ENCODE measurements at places on chromosomes 2 and 18.
A peak's percentile ranks its signal among the peaks of the same experiment; 100 is the strongest.

- DNase-seq, result no peak
Measured at GRCh38 chr2:43399515-43400264, 173.3 kb upstream of the ZFP36L2 start.

DNA sequence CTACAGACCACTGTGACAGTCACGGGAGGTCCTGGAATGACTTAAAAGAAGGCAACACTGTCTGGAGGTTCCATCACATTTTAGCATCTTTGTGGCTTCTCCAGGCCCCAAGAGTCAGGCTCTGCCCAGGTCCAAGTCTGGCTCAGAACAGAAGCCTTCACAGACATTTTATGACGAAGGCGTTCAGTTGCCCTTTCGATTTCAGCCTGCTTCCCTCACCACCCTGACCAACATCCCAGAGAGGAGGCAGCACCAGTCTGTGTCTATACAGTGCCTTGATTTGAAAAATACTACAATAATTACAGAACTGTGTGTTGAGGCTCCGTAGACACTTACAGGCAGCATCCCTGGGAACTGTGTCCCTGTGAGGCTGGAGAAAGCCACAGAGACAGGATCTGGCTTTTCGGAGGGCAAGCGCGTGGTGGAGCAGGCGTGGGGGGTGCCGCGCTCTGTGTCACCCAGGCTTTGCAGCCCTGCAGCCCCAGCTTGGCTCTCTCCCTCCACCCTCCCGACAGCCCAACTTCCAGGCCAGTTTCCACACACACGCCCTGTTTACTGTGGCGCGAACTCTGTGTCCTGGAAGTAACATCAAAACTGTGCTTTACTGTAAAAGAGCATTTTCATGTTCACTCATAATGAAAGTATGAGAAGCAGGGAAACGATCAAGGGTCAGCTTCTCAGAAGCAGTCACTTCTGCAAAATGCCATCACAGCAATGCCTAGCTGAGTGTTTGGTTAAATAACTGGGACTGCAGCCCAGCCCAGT is 153.5 kb upstream of the ALKAL2 start:
- DNase-seq, result no peak

DNA sequence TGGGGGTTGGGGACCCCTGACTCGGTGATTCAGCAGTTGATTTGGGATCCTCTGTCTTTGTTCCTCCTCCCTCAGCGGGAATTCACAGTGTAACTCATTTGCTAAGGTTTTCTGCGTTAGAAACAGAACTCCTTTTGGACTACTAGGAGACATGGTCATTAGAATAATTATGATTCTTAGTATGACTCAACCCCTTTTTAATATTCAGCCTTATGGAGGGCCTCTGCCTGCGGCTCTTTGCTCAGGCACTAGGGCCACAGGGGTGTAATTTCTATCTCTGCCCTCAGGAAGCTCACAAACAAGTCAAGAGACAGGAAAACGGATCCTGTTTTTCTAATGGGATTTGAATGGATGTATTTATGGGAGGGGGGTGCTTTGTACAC is 117.4 kb downstream of the SPTBN1 start:
- no peak for DNase-seq

DNA sequence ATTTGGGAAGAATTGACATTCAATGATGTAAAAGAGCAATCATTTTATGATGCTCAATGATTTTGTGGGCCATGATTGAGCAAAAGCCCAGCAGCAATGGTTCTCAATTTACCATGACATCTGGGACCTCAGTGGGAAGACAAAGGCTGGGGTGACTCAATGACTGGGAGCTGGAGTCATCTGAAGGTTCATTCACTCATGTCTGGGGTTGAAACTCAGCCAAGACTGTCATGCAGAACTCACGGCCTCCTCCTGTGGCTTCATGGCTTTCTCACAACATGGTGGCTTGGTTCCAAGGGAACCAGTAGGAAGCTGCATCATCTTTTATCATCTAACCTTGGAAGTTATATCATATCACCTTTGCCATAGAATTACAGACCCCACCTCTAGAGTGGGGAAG is 45.1 kb upstream of the CD226 start:
- DNase-seq, result no peak

DNA sequence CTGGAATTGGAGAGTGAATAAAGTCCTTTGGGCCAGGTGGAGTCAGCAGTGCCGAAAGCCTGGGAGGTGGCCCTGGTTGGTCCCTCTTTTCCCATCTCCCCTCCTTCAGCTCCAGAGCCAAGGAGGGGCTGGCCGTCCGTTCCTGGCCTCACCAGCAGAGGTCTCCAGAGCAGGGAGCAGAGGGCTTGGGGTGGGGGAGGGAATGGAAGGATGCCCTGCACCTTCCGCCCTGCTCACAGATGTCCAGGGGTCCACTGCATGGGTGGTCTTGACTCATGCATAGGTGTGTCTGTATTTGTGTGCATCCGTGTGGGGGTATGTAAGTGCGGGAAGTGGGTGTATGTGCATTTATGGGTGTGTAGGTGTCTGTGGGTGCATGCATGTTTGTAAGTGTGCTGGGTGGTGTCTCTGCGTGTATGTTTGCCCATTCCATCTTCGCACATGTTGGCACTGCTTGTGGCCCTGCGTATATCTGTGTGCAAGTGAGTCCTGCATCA is 201.8 kb downstream of the ZFP36L2 start:
- no peak for DNase-seq

GRCh38 chr2:85439025-85439472 is 20.5 kb downstream of the SH2D6 start:
- DNase-seq, result no peak

- DNase-seq, result no peak
Measured at GRCh38 chr2:95500854-95501253, 16.3 kb upstream of the TRIM43B start.

DNA sequence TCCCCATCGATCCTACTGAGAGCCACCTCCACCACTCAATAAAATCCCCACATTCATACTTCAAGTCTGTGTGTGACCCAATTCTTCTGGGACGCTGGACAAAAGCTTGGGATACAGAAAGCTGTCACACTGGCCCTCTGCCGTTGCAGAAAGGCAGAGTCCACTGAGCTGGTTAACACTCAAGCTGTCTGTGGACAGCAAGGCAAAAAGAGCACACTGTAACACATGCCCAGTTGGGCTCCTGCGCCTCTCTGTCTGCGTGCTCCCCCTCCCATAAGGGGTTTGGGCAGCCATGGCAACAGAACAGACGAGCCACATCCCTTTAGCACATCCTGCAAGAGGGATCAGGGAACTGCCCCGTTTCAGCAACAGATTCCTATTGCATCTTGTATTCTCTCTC is 106.9 kb upstream of the RGPD4 start:
- DNase-seq, result no peak

DNA sequence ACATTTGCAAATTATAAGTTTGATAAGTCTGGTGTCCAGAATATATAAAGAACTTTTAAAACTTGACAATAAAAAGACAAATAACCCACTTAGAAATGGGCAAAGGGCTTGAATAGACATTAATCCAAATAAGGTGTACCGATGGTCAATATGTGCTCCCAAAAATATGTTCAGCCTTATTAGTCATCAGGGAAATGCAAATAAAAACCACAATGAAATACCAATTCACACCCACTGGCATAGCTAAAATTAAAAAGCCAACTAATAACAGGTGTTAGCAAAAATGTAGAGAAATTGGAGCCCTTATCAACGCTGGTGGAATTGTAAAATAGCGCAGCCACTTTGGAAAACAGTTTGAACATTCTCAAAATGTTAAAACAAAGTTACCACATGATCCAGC is 79.0 kb upstream of the SCG2 start:
- no peak for DNase-seq

DNA sequence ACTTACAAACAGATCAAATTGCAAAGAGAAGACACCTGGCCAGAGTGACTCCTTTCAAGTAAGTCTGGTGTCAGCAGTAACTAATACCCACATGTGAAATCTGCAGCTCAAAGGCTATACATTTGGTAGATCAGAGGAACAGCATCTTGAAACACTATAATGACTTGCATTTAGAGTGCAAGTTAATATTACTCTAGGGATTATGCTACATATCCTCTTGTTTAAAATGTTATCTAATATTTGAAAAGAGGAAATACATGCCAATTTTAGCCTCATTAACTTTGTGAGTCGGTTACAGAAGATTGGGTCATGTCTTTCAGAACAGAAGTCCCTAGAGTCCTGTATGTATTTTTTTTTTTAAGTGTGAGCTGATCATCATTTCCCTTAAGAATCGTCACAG is 15.2 kb downstream of the LANCL1 start:
- no peak for DNase-seq

DNA sequence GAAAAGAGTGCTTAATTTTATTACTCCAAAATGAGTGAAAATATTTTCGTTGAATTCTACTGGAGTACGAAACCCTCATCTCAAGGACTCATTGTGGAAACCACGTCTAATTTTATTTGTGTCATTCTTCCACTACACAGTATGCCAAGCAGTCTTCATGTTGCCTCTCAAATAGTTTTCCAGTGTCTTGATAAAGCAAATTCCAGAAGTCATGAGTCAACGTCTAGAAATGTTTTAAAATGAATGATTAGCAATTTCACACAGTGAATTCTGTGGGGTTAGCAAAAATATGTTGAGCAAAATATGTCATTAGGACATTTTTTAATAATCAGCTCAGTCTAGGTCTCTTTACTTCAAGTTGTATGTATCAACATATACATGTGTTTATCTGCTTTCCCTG is 865.5 kb downstream of the DSC3 start:
- no peak for DNase-seq

DNA sequence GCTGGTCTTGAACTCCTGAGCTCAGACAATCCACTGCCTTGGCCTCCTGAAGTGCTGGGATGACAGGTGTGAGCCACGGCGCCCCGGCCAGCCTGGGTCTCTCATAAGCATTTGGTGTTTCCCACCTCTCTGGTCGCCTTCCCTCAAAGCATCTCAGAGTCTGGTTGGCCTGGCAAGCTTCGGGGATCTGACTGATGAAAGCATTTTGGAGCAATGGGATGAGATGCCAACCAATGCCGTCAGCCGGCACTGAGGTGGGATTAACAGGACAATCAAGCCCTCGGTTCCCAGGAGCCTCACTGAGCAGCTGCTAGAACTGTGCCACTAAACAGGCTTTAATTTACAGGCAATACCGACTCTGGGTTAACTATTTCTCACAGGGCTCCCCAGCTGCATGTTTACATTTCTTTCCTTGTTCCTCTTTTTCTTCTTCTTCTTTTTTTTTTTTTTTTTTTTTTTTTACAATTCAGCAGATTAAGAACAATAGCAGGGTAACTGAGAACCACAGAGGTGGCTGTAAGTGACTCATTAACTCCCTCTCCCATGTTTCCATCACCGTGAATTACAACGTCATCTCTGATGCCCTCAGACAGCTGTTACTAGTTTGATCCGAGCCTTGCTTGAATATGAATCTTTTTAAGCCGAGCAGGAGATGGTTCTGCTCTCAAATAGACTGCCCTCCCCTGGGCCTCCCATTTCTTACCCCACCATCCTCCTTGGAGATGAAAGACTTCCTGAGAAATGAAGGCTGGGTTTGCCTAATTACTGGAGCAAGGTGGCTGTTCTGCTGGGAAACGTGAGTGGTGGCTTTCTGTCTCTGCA is 37.9 kb downstream of the ODC1 start:
- DNase-seq, result no peak

GRCh38 chr2:52391621-52392020 is 1359.7 kb upstream of the NRXN1 start:
- DNase-seq, result no peak

GRCh38 chr2:86744152-86744551 is 24.1 kb downstream of the RMND5A start:
- DNase-seq, result no peak

DNA sequence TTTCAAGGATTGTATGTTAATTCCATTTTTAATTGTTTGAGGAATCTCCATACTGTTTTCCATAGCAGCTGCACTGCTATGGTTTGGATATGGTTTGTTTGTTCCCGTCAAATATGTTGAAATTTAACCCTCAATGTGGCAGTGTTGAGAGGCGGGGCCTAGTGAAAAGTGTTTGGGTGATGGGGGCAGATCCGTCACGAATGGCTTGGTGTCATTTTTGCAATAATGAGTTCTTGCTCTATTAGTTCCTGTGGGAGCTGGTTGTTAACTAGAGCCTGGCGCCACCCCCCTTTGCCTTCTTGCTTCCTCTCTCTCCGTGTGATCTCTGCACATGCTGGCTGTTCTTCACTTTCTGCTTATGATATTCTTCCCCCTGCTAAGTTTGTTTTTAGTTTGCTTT is 71.4 kb upstream of the LDLRAD4 start:
- no peak for DNase-seq

GRCh38 chr2:21047141-21048009 is 3.5 kb upstream of the APOB start:
- no peak for DNase-seq

GRCh38 chr18:48663931-48664847 is 125.4 kb downstream of the CTIF start:
- DNase-seq, result peak; percentile 11

Data from effector memory CD4-positive, alpha-beta T cell (primary cell).